ENCODE measurements at places on chromosomes 6 and 20. TPM values are rescaled to one million over a fixed set of nuclear protein-coding genes. Genes with fewer than 3 reads are reported as not detected.

The SMOC2 gene
- total RNA-seq = not detected

The ATP6V1G2 gene
- 0.33 TPM for total RNA-seq

The UBD gene
- total RNA-seq = 7.5 TPM

The RPN2 gene
- 285 TPM for total RNA-seq

The BPIFA1 gene
- not detected for total RNA-seq

The FRMD1 gene
- total RNA-seq = not detected

The PRDM1 gene
- 7.7 TPM for total RNA-seq

The LRRN4 gene
- not detected for total RNA-seq

The AHCY gene
- 128 TPM for total RNA-seq

The DUSP15 gene
- total RNA-seq = 0.65 TPM

The MOCS1 gene
- total RNA-seq = 9.2 TPM

The ELOVL4 gene
- total RNA-seq = 1.4 TPM

The RNF182 gene
- 4.3 TPM for total RNA-seq

The ACSS1 gene
- 6.5 TPM for total RNA-seq

The SNAI1 gene
- 6.5 TPM for total RNA-seq

The ZKSCAN8 gene
- 20.9 TPM for total RNA-seq

The RREB1 gene
- total RNA-seq = 34.3 TPM

The DACT2 gene
- total RNA-seq = not detected

The SSR1 gene
- total RNA-seq = 171 TPM

The GGTLC1 gene
- total RNA-seq = not detected

The ETV7 gene
- 0.33 TPM for total RNA-seq

The LHFPL5 gene
- total RNA-seq = not detected

The PRSS16 gene
- total RNA-seq = not detected

The ZC2HC1B gene
- not detected for total RNA-seq

The CTCFL gene
- not detected for total RNA-seq

The PHACTR3 gene
- total RNA-seq = 0.57 TPM

The ZSWIM1 gene
- 15.2 TPM for total RNA-seq

The LCA5 gene
- 5.5 TPM for total RNA-seq

The HLA-DQA2 gene
- not detected for total RNA-seq

The CST5 gene
- not detected for total RNA-seq

The HLA-A gene
- 332 TPM for total RNA-seq

The PDE10A gene
- total RNA-seq = 14.0 TPM

The HLA-DRA gene
- total RNA-seq = not detected

The TMEM74B gene
- 1.1 TPM for total RNA-seq

The UST gene
- under 0.01 TPM for total RNA-seq

The FAM83C gene
- total RNA-seq = not detected

The C6orf52 gene
- total RNA-seq = not detected

The KCNK16 gene
- total RNA-seq = not detected

The SLC12A5 gene
- total RNA-seq = 1.6 TPM

The OXT gene
- total RNA-seq = not detected

The C20orf204 gene
- 3.9 TPM for total RNA-seq

The HSPA1L gene
- 0.98 TPM for total RNA-seq

The C20orf96 gene
- 4.8 TPM for total RNA-seq

The BNIP5 gene
- not detected for total RNA-seq

The ENPP5 gene
- total RNA-seq = not detected

The RALY gene
- 109 TPM for total RNA-seq

The PBOV1 gene
- total RNA-seq = not detected

The OVOL2 gene
- total RNA-seq = not detected

The REM1 gene
- total RNA-seq = 0.38 TPM

The SCRT2 gene
- not detected for total RNA-seq

The TRIM40 gene
- not detected for total RNA-seq

The PRPH2 gene
- total RNA-seq = 0.48 TPM

The NCR2 gene
- total RNA-seq = not detected

The DHX16 gene
- total RNA-seq = 33.6 TPM

The PTCHD4 gene
- 24.5 TPM for total RNA-seq

The RIN2 gene
- total RNA-seq = 111 TPM

The GNAS gene
- 467 TPM for total RNA-seq

The ZBTB46 gene
- 14.4 TPM for total RNA-seq

The ULBP2 gene
- 8.0 TPM for total RNA-seq
